ENCODE measurements at places on chromosomes 13 and 19. TPM values are rescaled to one million over a fixed set of nuclear protein-coding genes. Genes with fewer than 3 reads are reported as not detected.

- no peak for DNase-seq
- H3K27ac ChIP-seq = no peak overlapping the region
- H3K4me1 ChIP-seq = no peaks in the 10 kb centered on the region
Observed at GRCh38 chr13:83732755-83733154, 149.5 kb downstream of the SLITRK1 start.

DNA sequence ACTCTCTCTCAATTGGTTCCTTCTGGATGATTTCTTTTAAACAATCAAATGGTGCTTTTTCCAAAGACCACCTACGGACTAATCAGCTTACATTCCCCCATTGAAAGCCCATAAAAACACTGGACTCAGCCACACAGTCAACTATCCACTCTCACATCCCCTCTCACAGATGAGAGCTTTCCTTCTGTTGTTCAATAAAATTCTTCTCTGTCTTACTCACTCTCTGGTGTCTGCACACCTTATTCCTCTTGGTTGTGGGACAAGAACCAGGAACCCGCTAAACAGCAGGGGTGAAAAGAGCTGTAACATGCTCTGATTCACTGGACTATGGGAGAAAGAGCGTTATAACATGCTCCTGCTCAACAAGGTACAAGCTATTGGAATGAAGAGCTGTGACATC is 2896.2 kb downstream of the PCDH9 start:
- H3K4me1 ChIP-seq = no peaks in the 10 kb centered on the region
- DNase-seq = no peak
- no peaks in the 10 kb centered on the region for H3K27me3 ChIP-seq
- no peak overlapping the region for H3K4me3 ChIP-seq
- no peaks in the 10 kb centered on the region for H3K36me3 ChIP-seq
- H3K27ac ChIP-seq = no peak overlapping the region

GRCh38 chr13:75685239-75685697 is 49.1 kb downstream of the LMO7 start:
- no peaks in the 10 kb centered on the region for H3K36me3 ChIP-seq
- no peaks in the 10 kb centered on the region for H3K27me3 ChIP-seq
- peaks cover 11% of the 10 kb centered on the region for H3K4me1 ChIP-seq
- peak overlapping the region; percentile 8 for H3K27ac ChIP-seq
- no peak overlapping the region for H3K4me3 ChIP-seq

- H3K27ac ChIP-seq = no peak overlapping the region
- DNase-seq = no peak
- H3K27me3 ChIP-seq = no peaks in the 10 kb centered on the region
- H3K4me3 ChIP-seq = no peak overlapping the region
Observed at GRCh38 chr13:43489233-43489632, 297.5 kb downstream of the ENOX1 start.

DNA sequence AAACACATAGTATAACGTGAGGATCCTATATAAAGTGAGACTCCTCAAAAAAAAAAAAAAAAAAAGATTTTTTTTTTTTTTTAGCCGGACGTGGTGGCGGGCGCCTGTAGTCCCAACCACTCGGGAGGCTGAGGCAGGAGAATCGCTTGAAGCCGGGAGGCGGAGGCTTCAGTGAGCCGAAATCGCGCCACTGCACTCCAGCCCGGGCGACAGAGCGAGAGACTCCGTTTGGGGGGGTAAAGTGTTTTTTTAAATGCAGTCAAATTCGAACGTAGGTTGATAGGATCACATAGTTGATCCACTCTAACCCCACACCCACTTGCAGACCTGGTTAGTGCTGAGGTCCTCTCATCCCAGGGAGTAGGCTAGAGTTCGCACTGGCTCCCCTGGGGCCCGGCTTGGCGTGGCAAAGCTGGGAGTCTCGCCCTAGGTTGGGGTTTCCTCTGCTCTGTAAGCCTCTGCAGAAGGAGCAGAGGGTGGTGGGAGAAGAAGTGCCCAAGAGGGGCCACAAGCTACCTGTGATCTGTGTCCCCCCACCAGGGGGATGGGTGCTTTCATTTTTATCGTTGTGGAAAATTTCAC is 6.5 kb downstream of the RNF225 start:
- DNase-seq = no peak
- peaks cover 15% of the 10 kb centered on the region for H3K4me1 ChIP-seq
- H3K36me3 ChIP-seq = no peaks in the 10 kb centered on the region

- H3K27me3 ChIP-seq = peaks cover 31% of the 10 kb centered on the region
- H3K4me1 ChIP-seq = no peaks in the 10 kb centered on the region
Observed at GRCh38 chr19:54684527-54684926, 21.7 kb downstream of the LILRB4 start.

DNA sequence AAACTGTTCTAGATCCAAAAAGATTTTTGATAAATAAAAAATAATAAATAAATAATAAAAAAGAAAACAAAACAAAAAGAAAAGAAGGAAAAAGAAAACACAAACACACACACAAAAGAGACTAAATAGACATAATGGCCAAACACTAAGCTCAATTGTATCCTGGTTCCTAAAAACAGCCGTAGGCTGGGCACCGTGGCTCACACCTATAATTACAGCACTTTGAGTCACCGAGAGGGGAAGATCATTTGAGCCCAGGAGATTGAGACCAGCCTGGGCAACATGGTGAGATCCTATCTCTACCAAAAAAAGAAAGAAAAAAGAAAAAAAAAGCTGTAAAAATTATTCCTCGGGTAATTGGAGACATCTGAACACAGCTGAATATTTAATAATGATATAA is 8.9 kb downstream of the ETHE1 start:
- peaks cover 15% of the 10 kb centered on the region for H3K4me1 ChIP-seq
- no peaks in the 10 kb centered on the region for H3K36me3 ChIP-seq
- no peaks in the 10 kb centered on the region for H3K27me3 ChIP-seq
- DNase-seq = no peak
- H3K27ac ChIP-seq = no peak overlapping the region
- no peak overlapping the region for H3K4me3 ChIP-seq

GRCh38 chr13:83531022-83531421 is 351.3 kb downstream of the SLITRK1 start:
- no peaks in the 10 kb centered on the region for H3K27me3 ChIP-seq
- no peaks in the 10 kb centered on the region for H3K36me3 ChIP-seq
- no peak overlapping the region for H3K27ac ChIP-seq
- H3K4me1 ChIP-seq = no peaks in the 10 kb centered on the region

- H3K4me3 ChIP-seq = no peak overlapping the region
- no peaks in the 10 kb centered on the region for H3K27me3 ChIP-seq
- H3K36me3 ChIP-seq = no peaks in the 10 kb centered on the region
Observed at GRCh38 chr13:32254916-32255723, 60.0 kb downstream of the ZAR1L start.

GRCh38 chr13:112144616-112145550 is 77.9 kb downstream of the SOX1 start:
- H3K4me3 ChIP-seq = no peak overlapping the region
- H3K4me1 ChIP-seq = no peaks in the 10 kb centered on the region
- H3K27ac ChIP-seq = no peak overlapping the region
- H3K27me3 ChIP-seq = peaks cover 7% of the 10 kb centered on the region
- no peak for DNase-seq

GRCh38 chr19:2549701-2550191 is 73.8 kb downstream of the GADD45B start:
- no peaks in the 10 kb centered on the region for H3K27me3 ChIP-seq
- no peaks in the 10 kb centered on the region for H3K36me3 ChIP-seq
- DNase-seq = no peak
- no peak overlapping the region for H3K4me3 ChIP-seq
- peaks cover 18% of the 10 kb centered on the region for H3K4me1 ChIP-seq
- no peak overlapping the region for H3K27ac ChIP-seq

GRCh38 chr19:13154241-13154778 is 4.1 kb downstream of the IER2 start:
- peak overlapping the region; percentile 99 for H3K27ac ChIP-seq
- H3K27me3 ChIP-seq = no peaks in the 10 kb centered on the region
- peaks cover 59% of the 10 kb centered on the region for H3K4me1 ChIP-seq
- no peak for DNase-seq

- no peak for DNase-seq
- H3K27me3 ChIP-seq = no peaks in the 10 kb centered on the region
- no peaks in the 10 kb centered on the region for H3K36me3 ChIP-seq
- H3K4me1 ChIP-seq = no peaks in the 10 kb centered on the region
- H3K27ac ChIP-seq = no peak overlapping the region
Observed at GRCh38 chr19:46155237-46155636, 7.2 kb downstream of the IGFL2 start.

DNA sequence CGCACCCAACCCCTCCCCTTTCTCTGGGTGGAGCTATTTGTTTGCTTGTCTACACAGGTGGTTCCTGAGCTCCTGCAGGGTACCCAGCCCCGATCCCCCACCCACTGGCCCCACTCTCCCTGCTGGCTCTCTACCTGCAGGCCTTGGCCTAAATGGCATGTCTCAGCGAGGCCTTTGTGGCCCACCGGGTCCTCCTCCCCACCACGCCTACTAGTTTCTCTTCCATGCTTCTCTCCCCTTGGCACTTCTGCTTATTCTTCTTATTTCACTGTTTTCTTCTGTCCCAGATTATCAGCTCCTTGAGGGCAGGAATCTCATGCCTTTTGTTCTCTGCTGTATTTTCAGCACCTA is 57.4 kb upstream of the ZNF536 start:
- DNase-seq = no peak
- no peak overlapping the region for H3K27ac ChIP-seq
- H3K27me3 ChIP-seq = peaks cover 40% of the 10 kb centered on the region
- H3K4me1 ChIP-seq = no peaks in the 10 kb centered on the region
- no peak overlapping the region for H3K4me3 ChIP-seq

Gene SIGLECL1
- not detected for total RNA-seq

All from HCT116 (cell line).